ENCODE measurements at places on chromosomes 13 and 19. TPM values are rescaled to one million over a fixed set of nuclear protein-coding genes. Genes with fewer than 3 reads are reported as not detected.

The CYP4F11 gene
- total RNA-seq: 0.21 TPM

The ZNF625 gene
- 7.9 TPM for total RNA-seq

DNA sequence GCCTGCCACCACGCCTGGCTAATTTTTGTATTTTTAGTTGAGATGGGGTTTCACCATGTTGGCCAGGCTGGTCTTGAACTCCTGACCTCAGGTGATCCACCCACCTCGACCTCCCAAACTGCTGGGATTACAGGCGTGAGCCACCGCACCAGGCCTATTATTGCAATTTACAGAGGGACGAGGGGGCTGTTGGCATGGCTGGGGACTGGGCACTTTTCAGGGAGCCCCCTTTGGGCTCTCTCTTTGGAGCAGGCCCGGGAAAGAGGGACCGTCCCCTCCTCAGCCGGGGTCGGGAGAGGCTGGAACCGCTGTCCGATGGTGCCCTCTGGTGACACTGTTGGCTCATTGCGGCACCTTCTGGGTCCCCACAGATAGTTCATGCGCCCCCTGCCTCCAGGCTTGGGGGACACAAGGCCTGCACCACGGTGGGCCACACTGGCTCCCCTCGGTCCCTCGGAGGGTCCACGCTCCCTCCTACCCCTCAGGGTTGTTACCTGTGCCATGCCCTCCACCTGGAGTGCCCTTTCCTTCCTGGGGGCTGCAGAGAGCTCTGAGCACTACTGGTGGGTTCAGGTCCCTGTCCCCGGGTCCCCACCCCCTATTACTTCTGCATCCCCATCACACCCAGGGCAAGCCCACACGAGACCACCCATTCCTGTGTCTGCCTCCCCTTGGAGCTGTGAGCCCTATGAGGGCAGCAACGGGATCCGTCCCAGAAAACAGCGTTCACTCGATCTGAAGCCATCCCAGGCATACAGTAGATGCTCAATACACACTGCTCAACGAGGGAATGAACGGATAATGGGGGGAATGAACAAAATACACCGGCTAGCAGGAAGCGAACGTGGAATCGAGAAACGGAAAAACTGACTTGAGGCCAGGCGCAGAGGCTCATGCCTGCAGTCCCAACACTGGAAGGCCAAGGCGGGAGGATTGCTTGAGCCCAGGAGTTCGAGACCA lies 12.5 kb downstream of the FEM1A start:
- peak; percentile 39 for DNase-seq

- DNase-seq: no peak
Measured at GRCh38 chr13:50170447-50171037, 155.3 kb downstream of the KCNRG start.

DNA sequence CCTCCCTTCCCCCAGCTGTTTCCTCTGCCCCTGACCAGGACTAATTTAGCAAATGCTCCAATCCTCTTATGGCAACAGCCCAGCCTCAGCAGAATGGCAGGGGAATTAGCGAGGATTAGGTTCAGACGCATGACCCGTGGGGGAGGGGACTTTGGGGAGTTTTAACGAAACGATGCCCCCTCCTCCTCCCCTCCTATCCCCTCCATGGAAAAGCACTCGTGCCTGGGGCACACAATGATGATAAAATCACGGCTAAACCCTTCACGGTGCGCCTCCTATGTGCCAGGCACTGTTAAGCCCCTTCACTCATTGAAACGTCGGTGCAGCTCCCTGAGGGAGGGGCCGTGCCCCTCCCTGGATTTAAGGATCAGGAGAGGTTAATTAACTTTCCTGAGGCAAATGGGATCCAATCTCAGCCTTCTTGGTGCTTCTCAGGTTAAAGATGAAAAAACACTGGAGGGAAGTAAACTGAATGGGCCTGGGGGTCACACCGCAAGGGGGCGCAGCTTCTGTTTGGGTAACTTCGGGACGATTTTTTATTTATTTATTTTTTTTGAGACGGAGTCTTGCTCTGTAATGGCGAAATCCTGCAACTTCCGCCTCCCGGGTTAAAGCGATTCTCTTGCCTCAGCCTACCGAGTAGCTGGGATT lies 10.1 kb upstream of the TPRX2 start:
- DNase-seq: no peak

- no peak for DNase-seq
Measured at GRCh38 chr13:53200498-53201453, 172.2 kb downstream of the OLFM4 start.

The LILRB2 gene
- total RNA-seq: not detected

GRCh38 chr13:25910991-25911419 lies 140.8 kb downstream of the SHISA2 start:
- no peak for DNase-seq

DNA sequence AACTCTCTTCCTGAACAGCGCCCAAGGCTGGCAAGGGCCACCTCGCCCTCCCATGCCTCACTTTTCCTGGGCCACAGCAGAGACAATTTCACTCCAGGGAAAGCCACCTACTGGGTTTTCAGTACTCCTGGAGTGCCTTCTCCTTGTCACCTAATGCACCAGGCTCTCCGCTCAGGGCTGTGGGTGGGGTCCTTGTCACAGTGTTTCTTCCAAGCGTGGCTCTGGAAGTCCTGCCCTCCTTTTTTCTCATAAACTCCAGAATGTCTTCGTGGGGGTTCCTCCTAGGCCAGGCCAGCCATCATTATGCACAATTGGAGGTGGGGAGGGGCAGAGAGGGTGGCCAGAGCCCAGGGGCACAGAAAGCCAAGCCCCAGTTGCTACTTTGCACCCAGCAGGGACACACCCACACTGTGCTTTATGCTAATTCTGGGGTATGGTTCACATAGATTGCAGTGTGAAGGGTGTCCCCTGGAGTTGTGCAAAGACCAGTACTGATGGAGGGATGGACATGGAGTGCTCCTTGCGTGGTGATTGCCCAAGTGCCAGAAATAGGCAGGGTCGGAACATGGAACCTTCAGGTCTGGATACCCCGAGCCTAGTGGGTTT lies 78.8 kb downstream of the CHST8 start:
- DNase-seq: no peak
